ENCODE measurements at places on chromosomes 5 and 9.

- no peak for DNase-seq
Observed at GRCh38 chr5:149441194-149441753, 62.2 kb upstream of the IL17B start.

DNA sequence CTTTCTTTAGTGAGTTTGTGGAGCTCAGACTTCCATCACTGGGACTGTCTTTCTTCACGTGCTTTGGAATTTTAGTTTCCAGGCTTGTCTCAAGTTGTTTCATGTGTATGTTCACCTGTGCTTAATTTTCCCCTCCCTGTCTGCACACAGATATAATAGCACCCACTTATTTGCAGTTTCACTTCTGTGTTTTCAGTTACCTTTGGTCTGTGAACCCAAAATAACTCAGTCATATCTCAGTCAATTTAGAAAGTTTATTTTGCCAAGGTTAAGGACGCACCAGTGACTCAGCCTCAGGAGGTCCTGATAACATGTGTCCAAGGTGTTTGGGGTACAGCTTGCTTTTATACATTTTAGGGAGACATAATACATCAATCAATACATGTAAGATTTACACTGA, 330.4 kb downstream of the ICE1 start:
- DNase-seq: no peak

GRCh38 chr5:158637039-158637438, 462.7 kb downstream of the EBF1 start:
- DNase-seq: no peak

DNA sequence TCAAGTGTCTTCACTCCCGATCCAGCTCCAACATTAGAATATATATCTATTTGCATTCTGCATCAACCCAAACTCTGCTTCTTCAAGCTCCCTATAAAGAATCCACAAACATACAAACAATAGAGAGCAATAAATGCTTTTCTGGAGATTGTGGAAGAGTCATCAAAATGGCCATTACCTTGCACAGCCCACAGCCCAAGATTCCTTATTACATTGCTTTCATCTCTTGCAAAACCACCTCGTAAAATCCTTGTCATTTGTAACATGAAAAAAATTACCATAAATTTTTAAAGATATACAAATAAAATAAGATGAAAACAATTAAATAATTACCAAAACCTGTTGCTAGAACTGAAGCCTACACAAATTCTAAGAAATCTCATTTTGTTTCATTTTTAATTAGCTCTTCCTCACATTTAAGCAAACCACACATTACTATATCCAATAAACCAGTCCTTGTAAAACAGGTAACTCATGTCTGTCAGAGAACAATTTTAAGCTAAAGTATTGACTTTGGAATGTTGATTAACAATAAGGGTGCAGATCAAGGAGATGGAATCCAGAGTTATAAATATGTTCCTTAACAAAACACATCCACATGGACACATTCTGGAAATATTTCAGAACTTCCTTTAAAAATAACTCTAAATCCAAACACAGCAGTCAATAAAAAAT, 7.1 kb downstream of the SPINK9 start:
- DNase-seq: no peak

- DNase-seq: no peak
Observed at GRCh38 chr5:134503937-134504437, 21.5 kb upstream of the JADE2 start.

GRCh38 chr5:143495110-143495509, 91.6 kb upstream of the NR3C1 start:
- no peak for DNase-seq
